ENCODE measurements at places on chromosomes 16 and 17.

GRCh38 chr16:6309271-6309670 lies 1023.4 kb upstream of the RBFOX1 start:
- DNase-seq: no peak

- no peak for DNase-seq
These were observed 7.1 kb upstream of the LPCAT2 start for GRCh38 chr16:55501549-55502322.

DNA sequence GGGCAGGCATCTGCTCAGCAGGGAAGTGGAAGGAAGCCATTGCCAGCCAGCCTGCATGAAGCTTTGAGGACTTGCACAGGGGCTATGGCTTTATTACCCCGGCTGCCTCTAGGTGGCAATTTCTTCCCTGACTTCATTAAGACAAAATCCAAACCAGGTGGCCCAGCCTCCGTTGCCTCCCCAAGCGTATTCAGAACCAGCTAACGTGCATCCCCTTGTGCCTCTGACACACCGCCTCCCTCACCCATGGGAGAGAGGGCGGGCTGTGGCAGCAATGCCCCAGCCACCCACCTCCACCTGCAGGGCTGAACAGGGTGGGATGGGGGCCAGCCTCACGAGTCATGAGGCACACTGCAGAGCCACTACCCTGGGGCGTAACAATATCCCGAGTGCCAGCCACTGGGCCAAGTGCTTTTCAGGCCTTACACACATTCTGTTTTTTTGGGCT lies 6.8 kb downstream of the KIFC3 start:
- DNase-seq: peak; percentile 14

- no peak for DNase-seq
These were observed 266.9 kb upstream of the DYNLRB2 start for GRCh38 chr16:80273635-80274538.

DNA sequence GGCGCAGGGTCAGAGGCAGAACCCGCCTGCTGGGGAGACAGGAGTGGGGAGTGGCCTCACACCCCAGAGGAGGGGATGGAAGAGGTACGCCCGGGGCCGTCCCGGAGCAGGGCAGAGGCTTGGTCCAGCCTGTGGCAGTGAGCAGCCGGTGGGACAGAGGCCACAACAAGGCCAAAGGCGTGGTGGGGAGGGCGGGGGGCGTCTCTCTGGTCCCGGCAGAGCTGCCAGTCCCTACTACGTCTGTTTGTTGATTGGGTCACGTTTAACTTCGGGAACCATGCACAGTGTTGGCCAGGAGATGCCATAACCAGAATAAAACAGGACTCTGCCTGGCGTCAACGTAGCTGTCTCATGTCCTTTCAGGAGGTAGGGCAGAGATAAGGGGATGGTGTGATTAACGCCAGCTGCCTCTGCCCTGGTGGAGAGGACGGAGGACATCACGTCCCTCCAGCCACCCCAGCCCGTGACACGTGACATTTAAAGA lies 192.8 kb downstream of the BANP start:
- no peak for DNase-seq

DNA sequence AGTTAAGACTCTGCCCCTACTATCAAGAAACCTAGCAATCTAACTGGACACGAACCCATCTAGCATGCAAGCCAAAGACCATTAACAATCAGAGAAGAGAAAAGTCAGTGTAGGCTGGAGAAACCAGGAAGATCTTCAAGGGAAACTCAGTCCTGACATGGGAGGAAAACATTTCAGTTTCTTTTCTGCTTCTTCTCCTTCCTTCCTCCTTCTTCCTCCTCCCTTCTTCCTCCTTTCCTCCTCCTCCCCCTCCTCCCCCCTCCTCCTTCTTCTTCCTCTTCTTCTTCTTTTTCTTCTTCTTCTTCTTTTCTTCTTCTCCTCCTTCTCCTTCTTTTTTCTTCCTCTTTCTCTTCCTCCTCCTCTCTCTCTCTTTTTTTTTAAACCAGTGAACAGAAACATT lies 29.6 kb upstream of the SHISA9 start:
- DNase-seq: no peak

DNA sequence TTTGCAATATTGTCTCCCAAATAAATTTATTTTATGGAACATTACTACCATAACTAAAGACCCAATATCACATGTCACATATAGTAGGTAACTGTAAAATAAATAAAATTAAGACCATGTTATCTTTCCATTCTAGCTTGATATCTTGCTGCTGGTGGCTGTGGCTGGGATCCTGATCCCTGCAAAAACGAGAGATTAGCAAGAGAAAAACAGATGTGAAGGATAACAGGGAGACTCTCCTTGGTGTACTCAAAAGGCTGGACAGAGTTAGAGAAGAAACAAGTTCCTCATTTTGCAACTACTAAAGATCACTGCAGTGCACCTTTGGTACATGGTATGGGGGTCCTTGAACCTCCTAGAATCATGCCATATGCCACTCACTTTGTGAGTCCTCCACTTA lies 49.7 kb downstream of the ARHGAP27 start:
- DNase-seq: no peak

- DNase-seq: no peak
These were observed 39.5 kb downstream of the CYB5B start for GRCh38 chr16:69463876-69464275.

GRCh38 chr17:68462381-68463210 lies 5.3 kb upstream of the WIPI1 start:
- DNase-seq: peak; percentile 89

GRCh38 chr17:16879686-16880085 lies 92.2 kb downstream of the TNFRSF13B start:
- DNase-seq: no peak

DNA sequence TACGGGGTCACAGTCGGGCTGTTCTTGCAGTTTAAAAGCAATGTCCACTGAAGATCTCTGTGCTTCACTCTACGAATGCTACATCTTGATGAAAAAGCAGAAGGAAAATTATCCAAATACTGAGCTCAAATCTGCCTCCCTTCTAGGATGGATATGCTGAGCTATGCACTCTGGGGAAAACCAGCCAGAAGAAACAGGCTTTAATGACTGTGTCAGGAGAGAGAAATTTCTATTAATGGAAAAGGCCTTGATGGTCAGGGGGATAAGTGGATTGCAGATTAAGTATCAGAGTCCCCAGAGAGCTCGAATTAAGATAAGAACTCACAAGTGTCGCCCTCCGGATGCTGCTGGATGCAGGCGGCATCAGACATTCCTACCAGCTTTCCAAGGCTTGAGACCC lies 39.6 kb upstream of the RCVRN start:
- DNase-seq: no peak

DNA sequence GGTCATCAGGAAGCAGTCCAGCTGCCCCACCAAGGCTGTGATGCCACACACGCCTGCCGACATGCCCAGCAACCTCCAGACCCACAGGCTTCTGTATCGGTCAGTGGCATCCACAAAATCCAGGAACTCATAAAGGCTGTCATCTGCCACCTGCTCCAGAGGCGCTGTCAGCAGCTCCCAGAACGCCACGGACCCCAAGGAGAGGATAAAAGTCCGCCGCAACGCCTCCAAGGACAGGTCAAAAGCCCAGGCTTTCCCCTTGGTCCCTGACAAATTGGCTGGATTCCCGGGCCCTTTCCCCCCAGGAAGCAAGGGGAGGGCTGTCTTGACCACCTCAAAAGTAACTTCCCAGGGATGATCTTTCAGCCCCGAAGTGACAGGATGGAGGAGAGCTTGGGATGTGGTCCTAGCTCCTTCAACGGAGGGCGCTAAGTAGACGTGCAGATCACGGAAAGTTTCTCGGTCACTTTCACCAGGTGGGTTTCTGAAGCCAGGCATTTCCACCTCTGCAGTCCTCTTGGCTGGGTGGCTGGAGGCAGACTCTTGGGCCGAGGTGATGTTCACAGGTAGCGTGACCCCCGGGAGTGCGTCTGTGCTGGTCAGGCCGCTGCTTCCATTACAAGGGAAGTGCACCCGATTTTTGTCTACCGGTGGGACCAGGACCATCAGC lies 854 bp downstream of the MFSD6L start:
- no peak for DNase-seq

- DNase-seq: peak; percentile 74
These were observed 28.3 kb downstream of the G6PC1 start for GRCh38 chr17:42928714-42929496.

GRCh38 chr16:20271893-20272292 lies 55.4 kb downstream of the GP2 start:
- no peak for DNase-seq

- no peak for DNase-seq
These were observed 79.6 kb downstream of the BRIP1 start for GRCh38 chr17:61783556-61784304.

DNA sequence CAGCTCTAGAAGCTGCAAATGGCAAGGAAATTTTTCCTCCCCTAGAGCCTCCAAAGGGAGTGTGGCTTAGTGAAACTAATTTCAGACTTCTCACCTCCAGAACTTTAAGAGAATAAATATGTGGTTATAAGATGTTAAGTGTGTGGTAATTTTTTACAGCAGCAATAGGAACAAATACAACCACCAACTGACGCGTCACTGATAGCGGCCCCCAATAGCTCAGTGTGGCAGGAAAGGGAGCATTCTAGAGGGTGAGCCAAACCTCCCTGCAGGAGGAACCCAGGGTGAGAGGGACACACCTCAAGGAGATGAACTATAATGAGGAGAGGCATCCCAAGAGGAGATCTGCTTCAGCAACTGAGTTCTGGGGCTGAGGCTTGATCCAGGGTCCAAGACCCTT lies 4.0 kb downstream of the CCL4 start:
- no peak for DNase-seq

GRCh38 chr16:3949287-3949686 lies 68.8 kb upstream of the CREBBP start:
- DNase-seq: no peak

Data from NCI-H1417 (cell line).